Diencephalon (tissue), 1 donor: ENCODE measurements at places on chromosomes 1 and 21. TPM values are rescaled to one million over a fixed set of nuclear protein-coding genes. Genes with fewer than 3 reads are reported as not detected.

The SLC5A9 gene
- 0.46 TPM for total RNA-seq

The CSRP1 gene
- total RNA-seq: 32.1 TPM

The S100A14 gene
- not detected for total RNA-seq

The CELA2B gene
- total RNA-seq: not detected

The LCA5L gene
- total RNA-seq: 1.2 TPM

The NUP210L gene
- 0.23 TPM for total RNA-seq

The SPATA1 gene
- total RNA-seq: 1.4 TPM

The PPIAL4G gene
- 0.46 TPM for total RNA-seq
